ENCODE measurements at places on chromosomes 11 and 22.
A peak's percentile ranks its signal among the peaks of the same experiment; 100 is the strongest.

DNA sequence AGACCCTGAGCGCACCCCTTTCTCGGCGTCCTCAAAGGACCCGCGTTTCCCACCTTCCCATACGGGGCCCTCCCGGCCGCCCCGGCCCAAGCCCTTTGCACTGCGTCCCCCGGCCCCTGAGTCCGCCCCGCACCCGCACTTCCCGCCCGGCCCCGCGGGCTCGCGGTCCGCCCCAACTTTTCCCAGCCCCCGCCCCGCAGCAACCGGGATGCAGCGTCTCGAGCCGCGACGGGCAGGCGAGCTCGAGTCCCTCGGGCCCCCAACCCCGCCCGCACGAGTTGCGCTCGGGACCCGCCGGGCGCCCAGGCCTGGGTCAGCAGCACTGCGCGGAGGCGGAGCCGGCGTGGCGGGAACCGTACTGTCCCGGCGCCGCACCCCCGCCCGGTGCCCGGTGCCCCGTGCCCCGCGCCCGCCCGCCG, 371 bp downstream of the SMCO4 start:
- no peak for DNase-seq

GRCh38 chr11:102538932-102539331, 8.4 kb upstream of the MMP7 start:
- no peak for DNase-seq

DNA sequence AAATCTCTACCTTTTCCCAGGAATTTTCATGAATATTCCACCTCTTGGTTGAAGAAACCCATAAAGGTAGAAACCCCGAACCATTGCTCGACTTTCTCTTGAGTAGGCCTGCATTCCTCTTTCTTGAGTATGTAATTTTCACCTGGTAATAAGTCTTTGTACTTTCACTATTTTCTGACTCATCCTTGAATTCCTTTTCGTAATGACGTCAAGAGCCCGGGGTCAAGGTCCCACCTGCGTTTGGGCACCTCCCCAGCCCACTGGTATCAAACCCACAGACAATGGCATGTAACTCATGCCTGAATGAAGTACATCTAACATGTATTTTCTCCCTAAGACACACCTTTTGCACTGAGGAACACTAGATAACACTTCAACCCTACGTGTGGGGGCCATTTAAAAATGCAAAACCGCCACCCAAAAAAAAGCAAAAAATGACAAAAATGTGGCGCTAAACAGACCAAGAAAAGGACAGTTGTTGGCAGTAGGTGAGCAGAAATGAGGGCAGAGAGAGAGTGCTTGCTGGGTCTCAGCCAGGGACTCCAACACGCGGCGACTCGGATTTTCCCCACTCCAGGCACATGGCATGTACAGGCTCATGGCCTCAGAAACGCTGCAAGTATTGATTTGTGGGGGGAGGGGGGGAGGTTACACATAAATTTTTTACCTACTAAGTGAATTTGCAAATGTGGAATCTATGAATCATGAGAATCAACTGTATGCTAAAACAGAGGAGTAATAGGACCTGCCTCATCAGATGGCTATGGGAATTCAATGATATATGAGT, 4.1 kb upstream of the C11orf24 start:
- DNase-seq = peak; percentile 55

- DNase-seq = no peak
These were observed 2.3 kb upstream of the AIFM3 start for GRCh38 chr22:20964799-20965103.

DNA sequence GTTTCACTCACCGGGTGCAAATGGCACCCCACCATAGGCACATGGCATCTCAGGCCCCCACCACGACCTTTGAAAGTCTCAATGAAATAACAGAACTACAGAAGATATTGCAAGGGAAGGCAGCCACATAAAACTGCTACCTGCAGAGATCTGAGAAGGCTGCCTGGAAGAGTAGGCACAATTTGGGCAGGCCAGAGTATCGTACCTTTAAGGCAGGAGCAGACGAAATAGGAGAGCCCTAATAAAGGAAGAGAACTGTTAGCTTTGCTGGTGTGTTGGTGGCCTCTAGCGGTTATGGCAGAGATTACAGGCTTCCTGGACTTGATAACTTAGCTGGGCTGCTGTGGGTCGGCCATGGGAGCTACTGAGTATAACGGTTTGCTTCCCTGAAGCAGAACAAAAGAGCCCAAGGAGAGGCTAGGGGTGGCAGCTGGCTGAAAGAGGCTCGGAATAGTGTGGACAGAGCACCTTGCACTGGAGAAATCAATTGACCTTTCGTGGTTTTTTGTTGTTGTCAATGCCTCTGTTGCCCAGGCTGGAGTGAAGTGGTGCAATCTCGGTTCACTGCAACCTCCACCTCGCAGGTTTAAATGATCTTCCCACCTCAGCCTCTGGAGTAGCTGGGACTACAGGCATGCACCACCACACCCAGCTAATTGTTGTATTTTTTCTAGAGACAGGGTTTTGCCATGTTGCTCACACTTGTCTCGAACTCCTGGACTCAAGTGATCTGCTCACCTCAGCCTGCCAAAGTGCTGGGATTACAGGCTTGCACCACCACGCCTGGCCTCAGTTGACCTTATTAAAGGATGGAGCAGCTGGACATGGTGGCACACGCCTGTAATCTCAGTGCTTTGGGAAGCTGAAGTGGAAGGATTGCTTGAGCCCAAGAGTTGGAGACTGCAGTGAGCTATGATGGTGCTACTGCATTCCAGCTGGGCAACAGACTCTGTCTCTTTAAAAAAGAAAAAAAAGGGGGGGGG, 4.8 kb downstream of the SDF2L1 start:
- DNase-seq = peak; percentile 82

DNA sequence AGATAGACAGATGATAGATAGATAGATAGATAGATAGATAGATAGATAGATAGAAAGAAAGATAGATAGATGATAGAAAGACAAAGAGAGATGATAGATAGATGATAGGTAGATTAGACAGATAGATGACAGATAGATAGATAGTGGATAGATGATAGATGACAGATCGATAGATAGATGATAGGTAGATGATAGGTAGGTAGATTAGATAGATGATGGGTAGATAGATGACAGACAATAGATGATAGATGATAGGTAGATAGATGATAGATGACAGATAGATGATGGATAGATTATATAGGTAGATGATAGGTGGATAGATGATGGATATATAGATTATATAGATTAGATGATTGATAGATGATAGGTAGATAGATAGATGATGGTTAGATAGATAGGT, 4.3 kb downstream of the LZTR1 start:
- DNase-seq = no peak

DNA sequence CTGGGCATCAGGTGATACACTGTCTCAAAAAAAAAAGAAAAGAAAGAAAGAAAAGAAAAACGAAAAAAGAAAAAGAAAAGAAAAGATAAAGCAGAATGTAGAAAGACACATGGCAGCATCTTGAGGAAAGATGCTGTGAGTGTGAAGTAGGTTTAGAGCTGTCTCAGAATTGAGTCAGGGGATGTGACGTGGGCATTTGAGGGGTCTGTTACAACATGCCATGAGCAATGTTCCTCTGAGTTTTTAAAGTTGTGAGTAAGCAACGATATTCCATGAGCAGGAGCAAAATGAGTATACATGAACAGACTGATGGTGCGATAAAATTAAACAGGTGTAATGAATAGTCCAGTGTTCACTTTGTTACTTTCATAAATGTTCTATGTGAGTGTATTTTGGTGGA, 11.3 kb upstream of the QSER1 start:
- no peak for DNase-seq

DNA sequence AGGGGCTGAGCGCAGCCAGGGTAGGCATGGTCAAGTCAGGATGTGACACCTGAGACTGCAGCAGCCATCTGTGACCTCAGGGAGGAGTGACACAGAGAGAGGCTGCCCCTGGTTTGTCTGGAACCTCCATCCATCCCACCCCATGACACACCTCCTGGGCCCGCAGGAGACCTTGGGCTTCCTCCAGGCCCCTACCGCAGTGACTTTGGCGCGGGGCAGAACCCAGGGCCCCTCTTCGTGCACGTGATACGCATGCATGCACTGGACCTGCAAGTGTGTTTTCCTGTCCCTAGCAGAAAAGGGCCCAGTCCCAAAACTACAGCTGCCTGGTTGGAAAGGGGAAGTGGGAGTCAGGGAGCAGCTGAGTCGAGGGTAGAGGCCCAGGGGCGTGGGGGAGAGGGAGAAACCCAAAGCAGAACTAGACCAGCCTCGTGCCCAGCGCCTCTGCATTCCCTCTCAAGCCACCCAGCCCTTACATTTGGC, 7.9 kb upstream of the CYTH4 start:
- DNase-seq = no peak

DNA sequence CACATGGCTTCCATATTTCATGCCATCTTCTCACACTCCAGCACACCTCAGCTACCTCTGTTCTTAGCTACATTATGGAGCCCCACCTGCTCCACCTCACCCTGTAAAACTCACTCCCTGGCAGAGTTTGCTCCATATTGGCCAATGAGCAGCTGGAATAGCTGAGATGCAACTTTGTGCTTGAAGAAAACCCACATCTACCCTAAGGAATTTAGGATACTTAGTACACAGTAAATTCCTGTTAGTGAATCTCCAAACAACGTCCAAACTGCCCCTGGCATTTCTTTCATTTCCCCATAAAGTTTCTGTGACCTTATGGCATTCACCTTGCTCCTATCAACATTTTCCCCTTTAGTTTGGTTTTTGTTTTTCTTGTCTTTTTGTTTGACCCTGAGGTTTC, 2.2 kb upstream of the VWCE start:
- no peak for DNase-seq

GRCh38 chr22:20264614-20265452, 3.3 kb downstream of the RTN4R start:
- DNase-seq = no peak

DNA sequence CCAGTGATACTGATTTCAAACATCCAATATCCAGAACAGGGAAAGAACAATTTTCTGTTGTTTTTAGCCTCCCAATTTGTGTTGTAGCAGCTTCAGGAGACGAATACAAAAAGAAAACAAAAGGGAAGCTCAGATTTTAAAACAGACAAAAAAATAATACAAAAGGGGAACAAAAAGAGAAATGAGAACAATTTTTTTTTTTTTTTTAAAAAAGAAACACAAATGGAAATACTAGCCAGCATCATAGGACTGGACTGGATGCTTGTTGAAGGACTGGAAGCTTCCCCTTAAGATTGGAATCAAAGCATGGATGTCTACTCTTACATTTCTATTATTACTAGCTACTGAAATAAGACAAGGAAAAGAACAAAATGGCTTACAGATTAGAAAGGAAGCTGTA, 46.5 kb upstream of the SORL1 start:
- DNase-seq = no peak

- no peak for DNase-seq
These were observed 632.9 kb upstream of the CADM1 start for GRCh38 chr11:116136987-116137674.

DNA sequence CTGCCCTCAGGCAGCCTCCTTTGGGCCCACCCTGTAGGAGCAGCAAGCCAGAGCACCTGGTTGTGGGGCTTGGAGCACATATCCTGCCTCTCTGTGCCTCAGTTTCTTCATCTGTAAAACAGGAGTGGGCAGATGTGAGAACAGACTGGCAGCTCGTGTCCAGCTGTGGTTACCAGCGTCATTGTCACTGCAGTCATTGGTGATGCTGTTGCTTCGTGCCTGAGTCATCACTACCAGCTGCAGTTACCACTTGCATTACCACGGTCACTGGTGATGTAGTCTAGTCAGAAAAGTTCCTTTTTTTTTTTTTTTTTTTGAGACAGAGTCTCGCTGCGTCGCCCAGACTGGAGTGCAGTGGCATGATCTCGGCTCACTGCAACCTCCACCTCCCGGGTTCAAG, 20.4 kb downstream of the RSPH14 start:
- no peak for DNase-seq

GRCh38 chr11:34335331-34335730, 22.5 kb downstream of the ABTB2 start:
- no peak for DNase-seq

DNA sequence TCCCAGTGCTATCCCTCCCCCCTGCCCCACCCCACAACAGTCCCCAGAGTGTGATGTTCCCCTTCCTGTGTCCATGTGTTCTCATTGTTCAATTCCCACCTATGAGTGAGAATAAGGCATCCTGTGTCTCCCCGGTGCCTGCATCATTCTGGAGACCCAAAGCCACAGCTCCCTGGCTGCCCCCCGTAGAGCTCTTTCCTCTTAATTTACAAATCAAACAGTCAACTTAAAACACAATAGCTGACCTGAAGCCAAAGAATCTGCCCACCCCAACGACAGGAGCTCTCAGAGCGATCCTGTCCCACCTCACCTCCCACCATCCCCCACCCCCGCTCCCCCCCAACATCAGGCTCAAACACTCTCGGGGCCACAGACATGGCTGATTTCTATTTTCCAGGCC, 558.3 kb downstream of the BRD1 start:
- DNase-seq = no peak

DNA sequence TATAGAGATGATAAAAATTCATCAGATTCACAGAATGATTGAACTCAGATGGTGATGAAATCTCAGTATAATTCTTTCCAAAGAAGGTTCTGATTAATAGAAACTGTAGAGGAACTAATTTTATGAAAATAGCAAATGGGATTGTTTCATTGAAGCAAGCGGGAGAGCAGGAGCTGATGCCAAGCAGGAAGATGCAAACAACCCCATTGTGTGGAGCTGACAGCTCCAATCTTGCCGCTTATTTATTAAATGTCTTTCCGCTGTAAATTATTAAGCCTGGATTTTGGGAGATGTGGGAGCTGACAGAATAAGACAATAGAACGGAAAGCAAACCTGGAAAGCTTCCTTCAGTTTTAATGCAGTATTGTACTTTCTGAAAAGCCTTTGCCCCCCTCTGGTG, 6.0 kb upstream of the TMEM218 start:
- no peak for DNase-seq

GRCh38 chr22:36797374-36797773, 19.5 kb downstream of the PVALB start:
- DNase-seq = no peak

DNA sequence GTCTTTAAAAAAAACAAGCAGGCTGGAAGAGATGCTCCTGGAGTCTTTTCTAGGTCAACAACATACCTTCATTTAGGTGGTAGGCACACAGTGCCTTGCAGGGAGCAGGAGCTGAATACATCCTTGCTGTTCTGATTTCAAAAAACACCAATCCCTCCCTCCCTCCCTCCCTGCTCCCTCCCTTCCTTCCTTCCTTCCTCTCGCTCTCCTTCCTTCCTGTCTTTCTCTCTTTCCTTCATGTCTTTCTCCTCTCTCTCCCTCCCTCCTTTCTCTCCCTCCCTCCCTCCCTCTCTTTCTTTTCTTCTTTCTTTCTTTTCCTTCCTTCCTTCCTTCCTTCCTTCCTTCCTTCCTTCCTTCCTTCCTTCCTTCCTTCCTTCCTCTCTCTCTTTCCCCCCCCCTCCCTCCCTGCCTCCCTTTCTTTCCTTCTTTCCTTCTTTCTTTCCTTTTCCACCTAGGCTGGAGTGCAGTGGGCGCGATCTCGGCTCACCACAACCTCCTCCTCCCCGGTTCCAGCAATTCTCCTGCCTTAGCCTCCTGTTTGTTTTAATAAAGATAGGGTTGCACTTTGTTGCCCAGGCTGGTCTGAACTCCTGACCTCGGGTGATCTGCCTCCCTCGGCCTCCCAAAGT, 245.1 kb downstream of the MIAT start:
- no peak for DNase-seq
